Foreskin keratinocyte (primary cell): ENCODE measurements at places on chromosomes 12 and 14.

DNA sequence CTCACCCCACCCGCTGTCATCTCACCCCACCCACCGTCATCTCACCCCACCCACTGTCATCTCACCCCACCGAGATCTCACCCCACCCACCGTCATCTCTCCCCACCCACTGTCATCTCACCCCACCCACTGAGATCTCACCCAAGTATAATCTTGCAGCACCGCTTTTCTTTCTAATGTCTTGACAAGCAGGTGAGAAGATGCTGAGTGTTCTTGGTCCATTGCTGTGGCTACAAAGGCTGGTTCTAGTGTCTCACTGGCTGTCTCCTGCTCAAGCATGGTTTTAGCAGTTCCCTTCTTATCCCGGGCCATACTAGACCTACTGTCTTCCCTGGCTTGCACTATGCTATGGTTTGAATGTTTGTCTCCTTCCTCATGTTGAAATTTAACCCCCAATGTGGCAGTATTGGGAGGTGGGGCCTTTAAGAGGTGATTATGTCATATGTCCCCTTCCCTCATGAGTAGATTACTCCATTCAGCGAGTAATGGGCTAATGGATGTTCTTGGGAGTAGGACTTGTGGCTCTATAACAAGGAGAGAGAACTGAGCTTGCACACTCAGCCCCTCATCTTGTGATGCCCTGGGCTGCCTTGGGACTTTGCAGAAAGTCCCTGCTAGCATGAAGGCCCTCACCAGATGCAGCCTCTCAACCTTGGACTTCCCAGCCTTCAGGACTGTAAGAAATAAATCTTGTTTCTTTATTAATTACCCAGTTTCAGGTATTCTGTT, 47.7 kb upstream of the PPP2R5C start:
- no peak for DNase-seq

- DNase-seq, result no peak
These were observed 182.5 kb upstream of the RGS6 start for GRCh38 chr14:71749613-71750238.

DNA sequence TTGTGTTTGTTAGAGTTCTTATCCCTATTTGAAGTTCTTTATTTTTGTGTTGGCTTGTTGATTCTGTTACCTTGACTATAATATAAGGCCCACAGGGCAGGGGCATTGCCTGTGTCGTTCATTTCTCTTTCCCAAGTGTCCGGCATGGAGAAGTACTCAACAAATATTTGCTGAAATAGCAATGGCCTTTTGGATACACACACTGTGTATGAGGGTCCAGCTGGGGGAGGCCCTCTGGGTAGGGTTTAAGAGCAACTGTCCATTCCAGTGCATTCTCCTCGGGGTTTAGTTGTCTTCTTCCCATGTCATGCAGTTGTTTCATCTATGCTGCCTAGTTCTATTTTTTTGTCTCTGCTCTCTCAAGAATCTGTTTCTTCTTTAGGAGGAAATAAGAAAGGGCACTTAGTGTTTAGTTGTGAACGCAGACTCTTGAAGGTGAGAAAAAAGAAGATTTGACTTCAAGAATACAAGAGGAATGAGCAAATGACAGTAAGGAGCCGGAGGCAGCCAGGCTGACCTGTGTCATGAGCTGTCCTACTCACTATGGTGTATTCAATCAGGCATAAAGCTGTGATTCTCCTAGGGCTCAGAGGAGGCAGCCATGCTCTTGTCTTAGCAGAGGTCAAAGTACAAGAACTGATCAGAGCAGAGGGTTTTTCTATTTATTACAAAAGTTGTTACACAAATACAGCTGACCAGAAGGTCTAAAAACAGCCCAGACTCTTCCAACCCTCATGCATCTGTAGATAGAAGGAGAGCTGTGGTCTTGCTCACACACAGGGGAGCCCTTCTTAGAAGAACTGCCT, 10.2 kb downstream of the ERG28 start:
- no peak for DNase-seq

DNA sequence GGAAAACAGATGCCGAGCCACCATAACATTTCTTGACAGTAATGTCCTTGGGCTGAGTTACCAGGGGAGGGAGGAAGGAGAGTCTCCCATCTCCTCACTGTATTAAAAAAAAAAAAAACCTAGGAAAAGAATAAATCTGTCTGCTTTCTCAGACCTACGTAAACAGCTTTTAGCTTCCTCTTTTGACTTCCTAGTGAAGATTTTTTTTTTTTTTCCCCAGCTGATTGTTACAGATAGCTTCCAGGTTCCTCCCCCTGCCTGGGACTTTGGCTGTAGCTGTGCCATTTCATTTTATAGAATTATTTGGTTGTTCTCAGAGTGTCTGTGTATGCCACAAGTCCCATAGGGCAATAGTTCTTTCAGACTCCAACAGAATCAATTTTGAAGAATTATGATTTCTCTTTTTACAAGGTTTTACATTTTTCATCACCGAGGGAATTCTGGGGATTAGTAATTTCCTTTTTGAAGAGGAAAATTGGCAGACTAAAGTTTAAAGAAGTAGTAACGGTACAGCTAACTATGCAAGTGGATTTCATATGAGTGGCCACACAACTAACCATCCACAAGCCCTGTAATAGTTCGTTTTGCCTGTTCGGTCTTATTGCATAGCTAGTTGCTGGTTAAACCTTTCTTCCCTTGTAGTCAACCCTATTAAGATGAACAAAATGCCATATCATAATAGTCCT, 23.1 kb upstream of the GNS start:
- no peak for DNase-seq

DNA sequence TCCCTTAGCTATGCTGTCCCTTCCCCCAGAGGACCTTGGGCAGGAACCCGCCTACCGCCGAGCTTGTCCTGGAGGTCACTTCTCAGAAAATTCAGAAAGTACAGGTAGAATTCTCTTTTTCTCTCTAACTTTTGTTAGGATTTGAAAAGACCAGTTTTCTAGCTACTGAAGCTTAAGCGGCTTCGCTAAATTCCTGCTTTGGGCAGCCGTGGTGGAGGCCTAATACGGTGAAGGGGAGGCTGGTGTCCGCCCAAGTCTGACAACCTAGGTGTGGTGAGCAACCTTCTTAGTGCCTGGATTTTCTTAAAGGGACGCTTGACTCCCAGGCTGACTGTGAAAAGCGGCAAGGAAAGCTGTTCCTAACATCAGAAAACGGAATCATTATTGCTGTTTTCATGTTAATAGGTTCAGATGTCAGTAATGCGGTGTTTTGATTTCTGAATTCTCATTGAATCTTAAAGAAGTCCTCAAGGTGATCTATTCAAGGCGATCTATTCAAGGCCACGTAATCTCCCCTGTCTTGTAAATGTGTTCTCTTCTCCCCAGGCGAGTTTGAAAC, 835 bp downstream of the FGD4 start:
- DNase-seq, result no peak

- DNase-seq, result no peak
These were observed 1.5 kb downstream of the VPS37B start for GRCh38 chr12:122894193-122895121.

DNA sequence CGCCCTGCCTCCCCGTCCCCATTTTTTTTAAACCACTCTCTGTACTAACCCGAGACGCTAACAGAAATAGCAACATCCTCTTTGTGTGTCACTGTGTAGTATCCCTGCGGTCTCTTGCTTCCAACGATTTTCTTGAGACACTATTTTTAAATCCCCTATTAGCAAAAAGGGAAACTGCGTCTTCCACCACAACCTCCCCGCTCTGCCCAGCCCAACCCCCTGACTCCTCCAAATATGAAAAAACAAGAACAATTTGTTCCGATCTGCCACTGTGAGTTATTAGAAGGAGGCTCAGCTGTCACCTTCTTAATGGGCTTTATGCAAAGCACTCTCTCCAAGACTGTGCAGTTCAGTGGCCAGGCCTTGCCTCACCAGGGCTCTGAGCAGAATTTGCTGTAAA, 76.3 kb downstream of the MAP1LC3B2 start:
- no peak for DNase-seq

DNA sequence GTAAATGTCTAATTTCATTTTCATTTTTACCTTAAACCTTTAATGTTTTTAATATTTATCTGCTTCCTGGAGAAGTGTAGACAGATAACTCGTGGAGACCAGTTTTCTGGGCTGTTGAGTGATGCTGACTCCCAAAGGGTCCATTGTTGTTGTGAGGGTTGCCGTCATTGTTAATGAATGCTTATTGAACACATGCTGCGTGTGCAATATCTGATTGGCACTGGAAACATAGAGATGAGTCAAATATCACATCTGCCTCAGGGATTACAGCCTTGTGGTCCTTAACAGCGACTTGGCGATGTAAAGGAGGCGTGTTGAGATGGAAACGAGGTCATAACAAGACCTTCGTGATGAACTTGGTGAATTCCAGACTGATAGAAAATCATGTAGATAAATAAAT, 85.9 kb downstream of the FBXW8 start:
- DNase-seq, result no peak

GRCh38 chr12:39619316-39619659, 315 bp downstream of the ABCD2 start:
- no peak for DNase-seq

DNA sequence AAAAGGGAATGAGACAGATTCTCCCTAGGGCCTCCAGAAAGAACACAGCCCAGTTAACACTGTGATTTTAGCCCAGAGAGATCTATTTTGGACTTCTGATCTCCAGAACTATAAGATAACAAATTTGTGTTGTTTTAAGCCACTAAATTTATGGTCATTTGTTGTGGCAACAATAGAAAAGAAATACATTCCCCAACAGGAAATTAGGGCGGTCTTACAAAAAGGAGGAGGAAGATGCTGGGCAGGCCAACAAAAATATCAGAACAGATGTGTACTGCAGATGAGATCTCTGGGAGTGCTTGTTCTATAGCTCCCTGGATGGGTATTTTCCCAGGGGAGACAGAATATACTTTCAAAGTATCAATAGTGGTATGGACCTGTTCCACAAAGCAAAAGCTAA, 32.0 kb upstream of the SOCS2 start:
- no peak for DNase-seq

GRCh38 chr12:117018276-117018675, 80.9 kb downstream of the TESC start:
- no peak for DNase-seq

- no peak for DNase-seq
These were observed 3.2 kb downstream of the LAG3 start for GRCh38 chr12:6775185-6776174.

DNA sequence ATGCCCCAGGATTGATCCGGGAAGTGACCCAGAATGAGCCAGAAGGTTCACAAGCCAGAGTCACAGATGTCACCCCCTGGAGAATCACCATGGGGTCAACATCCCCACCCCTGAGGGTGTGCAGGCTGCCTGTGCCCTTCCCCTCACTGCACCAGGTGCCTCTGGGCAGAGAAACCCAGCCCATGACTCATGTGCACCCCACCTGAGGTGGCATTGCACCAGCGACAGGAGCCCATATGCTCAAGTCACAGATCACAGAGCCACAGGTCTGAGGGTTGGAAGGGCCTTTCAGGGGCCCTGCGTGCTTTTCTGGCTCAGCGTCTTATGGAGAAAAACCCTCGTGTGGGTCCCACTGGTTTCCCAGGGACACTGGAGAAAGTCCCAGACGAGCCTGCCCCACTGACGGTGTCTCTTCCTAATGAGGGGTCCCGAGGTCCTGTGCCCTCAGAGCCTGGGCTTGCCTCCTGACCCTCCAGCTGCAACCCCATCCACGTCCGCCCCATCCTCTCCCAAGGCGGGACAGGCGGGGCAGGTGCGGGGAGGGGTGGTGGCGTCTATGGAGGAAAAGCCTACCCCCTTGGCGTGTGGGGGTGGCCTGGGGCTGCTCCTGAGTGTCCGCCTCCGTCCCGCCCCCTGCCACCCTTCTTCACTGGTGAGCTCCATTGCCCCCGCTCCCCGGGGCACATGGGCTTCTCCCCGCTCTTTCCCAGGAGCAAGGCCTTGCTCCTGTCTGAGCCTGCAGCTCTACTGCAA, 47.6 kb downstream of the SLC8B1 start:
- no peak for DNase-seq

DNA sequence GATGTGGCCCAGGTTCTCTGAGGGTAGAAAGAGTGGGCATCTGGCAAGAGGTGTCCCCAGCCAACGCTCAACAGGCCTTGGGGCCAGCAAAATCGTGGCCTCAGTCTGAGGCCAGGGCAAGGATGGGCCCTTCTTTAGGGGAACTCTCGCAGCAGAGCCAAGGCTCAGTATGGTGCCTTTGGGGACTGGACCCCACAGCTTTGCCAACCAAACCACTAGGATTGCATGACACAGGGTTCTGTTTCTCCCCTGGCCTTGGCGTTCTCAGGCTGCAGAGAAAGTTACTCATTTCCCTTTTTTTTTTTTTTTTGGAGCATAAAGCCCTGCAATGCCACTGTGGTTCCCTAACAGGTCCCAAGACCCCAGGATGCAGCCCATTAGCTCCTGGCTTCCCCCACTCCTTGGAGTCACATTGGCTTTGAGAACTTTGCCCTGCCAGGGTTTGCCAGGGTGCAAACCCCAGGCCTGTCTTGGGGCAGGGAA, 100.6 kb downstream of the LGMN start:
- no peak for DNase-seq

GRCh38 chr14:54716862-54717261, 149.9 kb downstream of the SAMD4A start:
- DNase-seq, result no peak

GRCh38 chr12:124406043-124406442, 111.2 kb downstream of the RFLNA start:
- DNase-seq, result no peak

GRCh38 chr14:85531587-85532373, 1.8 kb downstream of the FLRT2 start:
- peak; percentile 80 for DNase-seq

GRCh38 chr14:88299865-88300530, 23.1 kb downstream of the KCNK10 start:
- DNase-seq, result no peak

GRCh38 chr12:57515408-57515933, 4.8 kb downstream of the DDIT3 start:
- no peak for DNase-seq

DNA sequence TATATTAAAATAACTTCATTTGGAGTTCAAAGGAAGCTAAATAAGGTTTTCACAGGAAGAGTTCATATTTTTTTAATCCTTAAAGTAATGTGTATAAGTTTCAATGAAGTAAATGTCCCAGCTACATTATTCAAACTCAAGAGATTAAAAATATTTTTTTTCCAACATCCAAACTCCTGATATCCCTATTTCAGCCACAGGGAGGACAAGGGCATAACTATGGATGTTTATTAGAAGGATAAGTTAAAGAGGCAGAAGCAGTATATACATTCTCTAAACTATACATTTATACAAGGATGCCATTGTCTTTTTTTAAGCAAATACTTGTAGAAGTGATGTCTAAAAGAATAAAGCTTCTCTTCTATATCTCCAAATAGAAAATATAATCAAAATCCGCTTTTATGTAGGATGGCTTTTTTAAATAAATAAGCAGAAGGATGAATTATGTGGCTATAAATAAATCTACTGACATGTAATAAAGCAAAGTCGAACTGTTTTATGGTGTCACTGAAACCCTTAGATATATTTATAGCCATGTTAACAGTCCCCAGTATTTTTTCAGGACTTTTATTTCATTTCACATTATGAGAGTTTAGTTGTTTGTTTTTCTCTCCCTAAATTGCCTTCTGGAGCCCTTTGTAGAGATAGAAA, 936.5 kb downstream of the DIO2 start:
- no peak for DNase-seq

- DNase-seq, result peak; percentile 15
These were observed 383.0 kb downstream of the LRIG3 start for GRCh38 chr12:58537278-58537677.

GRCh38 chr12:113371808-113372207, 13.4 kb downstream of the PLBD2 start:
- DNase-seq, result no peak
